Tibial nerve (tissue), 4 donors: ENCODE measurements at places on chromosomes 1 and 21. TPM values are rescaled to one million over a fixed set of nuclear protein-coding genes. Genes with fewer than 3 reads are reported as not detected.

DNA sequence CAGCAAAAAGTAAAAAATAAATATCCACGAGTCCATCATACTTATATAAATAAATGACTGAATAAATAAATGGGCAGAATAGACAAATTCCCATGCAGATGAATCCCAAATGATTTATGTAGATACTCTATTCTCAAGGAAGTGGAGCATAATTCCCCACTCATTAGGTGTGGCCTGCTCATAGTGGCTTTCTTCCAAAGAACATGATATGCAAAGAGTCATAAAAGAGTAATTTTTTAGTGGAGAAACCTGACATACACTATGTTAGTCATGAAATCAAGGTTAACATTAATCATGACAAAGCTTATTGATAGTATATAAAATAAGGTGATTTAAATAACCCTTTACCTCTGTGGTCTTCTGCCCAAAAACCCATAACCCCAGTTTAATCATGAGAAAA, 298.9 kb downstream of the DPYD start:
- H3K36me3 ChIP-seq: no peaks in the 10 kb centered on the region
- no peaks in the 10 kb centered on the region for H3K4me1 ChIP-seq
- no peak overlapping the region for H3K4me3 ChIP-seq
- DNase-seq: no peak
- no peaks in the 10 kb centered on the region for H3K27me3 ChIP-seq

GRCh38 chr21:42187976-42188653, 30.8 kb upstream of the ABCG1 start:
- DNase-seq: peak; percentile 43
- H3K4me1 ChIP-seq: no peaks in the 10 kb centered on the region

DNA sequence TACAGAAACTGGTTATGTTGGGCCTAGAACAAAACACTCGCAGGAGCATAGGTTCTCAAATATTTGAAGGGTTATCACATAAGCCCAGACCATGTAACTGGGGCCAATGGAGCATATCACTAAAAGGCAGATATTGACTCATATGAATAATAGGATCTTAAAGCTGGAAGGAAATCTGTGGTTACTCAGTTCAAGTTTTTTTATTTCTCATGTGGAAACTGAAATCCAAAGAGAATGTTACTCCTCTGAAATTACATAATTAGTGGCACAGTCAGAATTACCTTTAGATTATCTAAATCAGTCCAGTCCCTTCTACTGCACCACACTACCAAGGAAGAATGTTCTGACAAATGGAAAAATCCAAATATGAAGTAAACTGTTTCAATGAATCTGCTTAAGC, 12.0 kb downstream of the SLAMF8 start:
- no peaks in the 10 kb centered on the region for H3K27me3 ChIP-seq
- H3K4me1 ChIP-seq: no peaks in the 10 kb centered on the region
- no peaks in the 10 kb centered on the region for H3K36me3 ChIP-seq
- no peak overlapping the region for H3K27ac ChIP-seq
- no peak overlapping the region for H3K4me3 ChIP-seq
- no peak for DNase-seq

DNA sequence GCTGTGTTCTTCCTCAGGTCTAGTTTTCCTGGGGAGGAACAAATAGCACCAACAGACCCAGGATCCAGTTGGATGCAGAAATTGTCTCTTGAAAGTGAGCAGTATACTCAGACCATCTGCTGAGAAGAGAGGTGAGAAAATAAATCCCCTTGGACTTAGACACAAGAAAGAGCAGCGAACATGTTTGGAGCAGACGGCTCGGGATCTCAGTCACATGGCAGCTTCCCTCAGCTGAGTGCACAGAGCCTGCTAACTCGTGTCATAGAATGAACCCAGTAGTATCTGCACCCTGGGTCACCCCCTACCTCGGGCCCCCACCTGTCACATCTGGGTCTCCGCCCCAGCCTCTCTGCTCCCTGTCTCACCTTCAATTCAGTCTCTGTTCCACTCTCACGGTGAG, 115.6 kb downstream of the CCDC185 start:
- H3K27me3 ChIP-seq: no peaks in the 10 kb centered on the region
- H3K4me3 ChIP-seq: no peak overlapping the region
- H3K4me1 ChIP-seq: no peaks in the 10 kb centered on the region
- no peak overlapping the region for H3K27ac ChIP-seq
- no peak for DNase-seq

SLC30A2 gene
- total RNA-seq: not detected

DNA sequence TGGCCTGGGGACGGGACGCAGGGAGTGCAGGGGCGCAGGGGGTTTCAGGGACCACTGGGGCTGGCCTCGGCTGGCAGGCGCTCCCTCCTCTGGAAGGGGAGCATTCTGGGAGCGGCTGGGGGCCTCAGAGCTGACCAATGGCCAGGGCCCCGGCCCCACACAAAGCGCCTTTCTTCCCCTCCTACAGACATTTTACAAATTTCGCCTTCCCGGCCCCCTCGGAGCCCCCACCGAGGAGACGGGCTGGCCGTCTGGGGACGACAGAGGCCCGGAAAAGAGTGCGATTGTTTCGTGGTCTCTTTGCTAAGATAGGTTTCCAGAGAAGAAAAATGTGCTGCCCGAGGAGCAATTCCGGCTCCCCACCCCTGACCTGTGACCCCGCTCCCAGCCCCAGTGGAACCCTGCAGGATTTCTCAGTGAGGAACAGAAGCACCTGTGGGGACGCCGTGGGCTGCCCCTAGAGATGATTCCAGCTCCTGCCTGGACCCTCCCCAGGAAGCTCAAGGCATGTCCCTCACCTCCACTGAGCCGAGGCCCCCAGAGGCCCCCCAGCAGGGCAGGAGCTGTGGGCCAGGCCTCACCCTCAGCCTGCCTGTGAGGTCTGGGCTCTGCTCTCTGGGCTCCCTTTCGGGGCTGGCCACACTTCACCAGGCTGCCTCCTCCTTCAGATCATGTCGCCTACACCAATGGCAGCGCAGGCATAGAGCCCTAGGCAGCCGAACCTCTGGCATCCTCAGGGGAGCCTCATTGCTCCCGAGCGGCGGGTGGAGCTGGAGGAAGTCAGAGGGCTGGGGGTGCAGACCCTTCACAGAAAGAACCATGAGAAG, 15.0 kb upstream of the PLEKHG5 start:
- H3K27ac ChIP-seq: peak overlapping the region; percentile 58
- H3K4me3 ChIP-seq: peak overlapping the region; percentile 25
- no peaks in the 10 kb centered on the region for H3K36me3 ChIP-seq
- no peaks in the 10 kb centered on the region for H3K4me1 ChIP-seq
- no peak for DNase-seq

DNA sequence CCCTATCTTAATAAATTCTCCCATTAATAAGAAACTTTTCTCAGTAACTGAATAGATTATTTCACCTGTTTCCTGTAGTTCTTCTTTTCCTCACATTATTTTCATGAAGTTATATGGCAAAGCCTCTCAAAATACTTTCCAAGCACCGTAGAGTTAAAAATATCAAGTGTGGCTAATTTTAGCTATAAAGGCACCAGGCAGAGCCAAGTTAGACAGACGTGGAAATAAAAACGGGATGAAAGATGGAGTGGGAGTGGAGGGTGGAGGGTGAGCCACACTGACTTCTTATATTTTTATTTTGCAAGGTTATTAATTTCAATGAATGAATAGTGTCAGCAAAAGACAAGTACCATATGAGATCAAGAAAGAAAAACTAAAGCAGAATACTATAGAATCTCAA, 71.7 kb downstream of the ENAH start:
- no peaks in the 10 kb centered on the region for H3K36me3 ChIP-seq
- no peaks in the 10 kb centered on the region for H3K27me3 ChIP-seq
- DNase-seq: no peak
- no peaks in the 10 kb centered on the region for H3K4me1 ChIP-seq
